ENCODE measurements at places on chromosomes 3 and 15.

DNA sequence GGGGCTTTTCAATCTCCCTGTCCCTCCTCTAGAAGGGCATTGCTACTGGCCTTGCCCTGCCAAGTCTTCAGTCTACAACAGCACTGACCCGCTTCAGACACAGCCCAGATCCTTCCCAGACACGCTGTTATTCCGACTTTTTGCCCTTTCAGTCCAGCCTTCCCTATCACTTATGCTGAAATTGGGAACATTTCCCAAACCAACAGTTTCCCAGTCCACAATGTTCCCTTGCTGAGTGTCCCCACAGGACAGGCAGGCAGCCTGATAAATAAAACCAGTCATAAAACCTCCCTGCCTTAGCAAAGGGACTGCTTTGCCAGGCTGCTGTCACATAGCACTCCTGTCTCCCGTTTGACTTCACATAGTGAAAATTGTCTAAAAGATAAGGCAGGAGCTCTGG lies 43.5 kb downstream of the GOLGA6L2 start:
- no peak for DNase-seq

GRCh38 chr3:7854721-7855120 lies 646.9 kb upstream of the LMCD1 start:
- no peak for DNase-seq

DNA sequence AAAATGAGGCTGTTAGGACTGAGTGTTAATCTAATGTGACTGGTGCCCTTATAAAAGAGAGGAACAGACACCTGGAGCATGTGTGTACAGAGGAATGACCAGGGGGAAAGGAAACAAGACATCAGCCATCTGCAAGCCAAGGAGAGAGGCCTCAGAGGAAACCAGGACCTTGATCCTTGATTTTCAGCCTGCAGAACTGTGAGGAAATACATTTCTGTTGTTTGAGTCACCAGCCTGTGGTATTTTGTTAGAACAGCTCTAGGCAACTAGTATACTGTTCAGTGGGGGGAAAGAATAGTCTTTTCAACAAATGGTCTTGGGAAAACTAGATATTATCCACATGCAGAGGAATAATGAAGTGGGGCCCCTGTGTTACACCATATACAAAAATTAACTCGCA lies 80.6 kb downstream of the CCR1 start:
- DNase-seq: peak; percentile 80

GRCh38 chr3:128936341-128936740 lies 56.9 kb downstream of the ACAD9 start:
- DNase-seq: no peak

GRCh38 chr3:10164546-10165393 lies at the start of gene IRAK2:
TSS of gene IRAK2 (plus strand) at chr3:10164919. CDS start at chr3:10164955, 36 bp downstream.
- no peak for DNase-seq

DNA sequence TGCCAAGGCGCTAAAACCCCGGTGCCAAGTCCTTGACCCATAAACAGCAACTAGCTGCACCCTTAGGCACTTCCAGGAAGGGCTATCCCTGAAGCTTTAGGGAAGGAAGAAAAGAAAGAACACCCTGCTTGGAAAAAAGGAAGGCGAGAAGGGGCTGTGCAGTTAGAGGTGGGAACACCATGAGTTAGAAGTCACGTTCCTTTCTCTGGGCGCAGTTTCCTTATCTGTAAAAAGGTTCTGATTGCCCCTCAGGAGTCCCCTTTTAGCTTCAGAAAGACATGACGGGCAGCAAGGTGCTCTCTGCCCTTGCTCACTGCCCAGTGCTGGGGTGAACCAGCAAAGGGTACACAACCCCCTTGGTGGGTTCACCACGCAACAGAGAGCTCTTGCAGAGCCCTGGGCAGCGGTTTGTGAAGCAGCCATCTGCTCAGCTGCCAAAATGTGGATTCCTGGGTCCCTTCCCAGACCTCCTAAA lies 798 bp downstream of the GCHFR start:
- no peak for DNase-seq

GRCh38 chr3:157123621-157124020 lies 36.3 kb downstream of the CCNL1 start:
- no peak for DNase-seq

DNA sequence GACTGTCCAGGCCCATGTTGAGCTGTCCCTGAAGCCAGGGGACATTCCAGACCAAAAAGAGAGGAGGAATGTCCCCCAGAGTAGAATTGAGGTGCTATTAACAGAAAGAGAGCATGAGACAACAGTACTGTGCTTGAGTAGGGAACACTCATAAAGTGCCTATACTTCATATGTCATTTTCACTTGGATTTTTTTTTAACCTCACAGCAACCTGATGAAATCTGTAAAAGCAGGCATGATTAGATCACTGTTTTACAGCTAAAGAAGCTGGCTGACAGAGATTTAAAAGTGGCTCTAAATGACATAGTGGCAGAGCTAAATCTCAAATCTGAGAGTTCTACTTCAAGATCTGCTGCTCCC lies 18.8 kb downstream of the PODXL2 start:
- DNase-seq: no peak

DNA sequence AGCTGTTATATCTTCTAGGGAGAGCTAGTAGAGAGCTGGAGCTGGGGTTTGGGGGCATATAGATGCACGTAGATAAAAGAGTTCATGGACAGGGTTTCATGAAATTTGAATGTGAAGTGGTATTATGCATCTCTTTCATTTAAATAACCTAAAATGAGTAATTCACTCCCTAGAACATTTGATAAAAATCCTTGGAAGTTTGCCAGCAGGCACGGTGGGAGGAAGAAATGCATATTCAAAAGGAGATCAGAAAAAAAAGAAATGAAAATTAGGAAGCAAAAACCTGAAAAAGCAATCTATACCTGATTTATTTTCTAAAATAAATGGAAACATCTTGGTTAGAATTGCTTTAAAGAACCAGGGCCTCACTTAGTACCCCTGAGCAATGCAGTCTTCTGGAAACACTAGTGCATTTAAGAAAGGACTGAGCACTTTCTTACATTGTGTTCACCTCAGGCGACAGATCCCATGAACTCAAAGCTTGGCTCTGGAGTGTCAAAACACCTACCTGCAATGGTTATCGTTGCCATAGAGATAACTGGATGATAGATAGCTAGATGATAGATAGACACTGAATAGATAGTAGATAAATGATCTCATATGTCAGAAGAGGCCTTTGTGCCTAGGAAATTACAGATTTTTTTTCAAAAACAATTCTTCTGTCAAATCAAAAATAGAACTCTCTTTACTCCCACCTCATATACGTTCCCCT lies 458.6 kb upstream of the THRB start:
- no peak for DNase-seq

DNA sequence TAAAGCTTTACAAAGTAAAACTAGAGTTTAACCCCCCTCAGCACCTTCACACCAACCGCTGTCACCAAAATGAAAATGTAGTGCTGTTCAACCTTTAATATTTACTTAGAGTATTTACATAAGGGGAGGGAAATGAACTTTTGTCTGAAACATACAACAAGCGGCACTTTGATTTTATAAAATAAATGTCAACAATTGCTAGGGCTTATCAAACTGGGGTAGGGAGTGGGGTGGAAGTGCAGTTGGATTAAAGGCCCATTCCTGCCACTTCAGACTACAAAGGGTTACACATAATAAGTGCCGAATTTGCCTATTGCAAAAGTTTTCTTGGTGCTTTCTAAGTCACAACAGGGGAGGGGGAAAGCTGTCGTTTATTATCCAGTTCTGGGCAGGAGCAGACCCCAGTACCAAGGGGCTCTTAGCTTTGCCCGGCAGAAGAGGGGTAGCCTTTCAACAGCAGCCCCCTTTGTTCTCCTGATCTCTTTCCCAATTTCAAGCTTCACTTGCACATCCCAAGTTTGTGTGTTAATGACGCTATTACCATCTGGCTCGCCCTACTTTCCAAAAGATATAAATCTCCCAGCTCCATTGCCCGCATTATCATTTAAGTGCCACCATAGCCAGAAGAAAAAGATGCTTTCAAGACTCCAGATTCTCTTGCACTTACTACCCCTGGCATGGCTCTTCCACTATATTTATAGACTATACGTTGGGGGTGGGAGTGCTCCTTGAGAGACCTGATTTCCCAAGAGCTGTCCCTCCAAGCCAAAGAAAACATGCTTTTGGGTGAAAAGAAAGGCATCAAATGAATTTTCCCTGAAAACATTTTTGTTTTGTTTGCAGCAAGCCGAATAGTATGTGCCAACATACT lies 17.0 kb downstream of the SOX2 start:
- DNase-seq: no peak

GRCh38 chr3:140249188-140249587 lies 314.2 kb downstream of the CLSTN2 start:
- no peak for DNase-seq

- no peak for DNase-seq
Observed at GRCh38 chr15:47477341-47477740, 240.0 kb upstream of the SEMA6D start.

DNA sequence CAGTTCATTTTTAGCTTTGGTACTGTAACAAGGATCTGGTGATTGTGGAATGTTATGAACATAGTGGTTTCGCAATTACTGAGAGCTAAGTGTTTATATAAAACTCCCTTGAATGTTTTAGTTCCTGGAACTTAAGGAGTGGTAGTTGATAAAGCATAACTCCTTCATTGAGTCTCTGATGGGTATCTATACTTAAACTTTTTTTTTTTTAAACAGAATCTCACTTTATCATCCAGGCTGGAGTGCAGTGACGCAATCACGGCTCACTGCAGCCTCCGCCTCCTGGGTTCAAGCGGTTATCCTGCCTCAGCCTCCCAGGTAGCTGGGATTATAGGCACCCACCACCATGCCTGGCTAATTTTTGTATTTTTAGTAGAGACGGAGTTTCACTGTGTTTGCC lies 11.3 kb downstream of the PRKCI start:
- DNase-seq: no peak

DNA sequence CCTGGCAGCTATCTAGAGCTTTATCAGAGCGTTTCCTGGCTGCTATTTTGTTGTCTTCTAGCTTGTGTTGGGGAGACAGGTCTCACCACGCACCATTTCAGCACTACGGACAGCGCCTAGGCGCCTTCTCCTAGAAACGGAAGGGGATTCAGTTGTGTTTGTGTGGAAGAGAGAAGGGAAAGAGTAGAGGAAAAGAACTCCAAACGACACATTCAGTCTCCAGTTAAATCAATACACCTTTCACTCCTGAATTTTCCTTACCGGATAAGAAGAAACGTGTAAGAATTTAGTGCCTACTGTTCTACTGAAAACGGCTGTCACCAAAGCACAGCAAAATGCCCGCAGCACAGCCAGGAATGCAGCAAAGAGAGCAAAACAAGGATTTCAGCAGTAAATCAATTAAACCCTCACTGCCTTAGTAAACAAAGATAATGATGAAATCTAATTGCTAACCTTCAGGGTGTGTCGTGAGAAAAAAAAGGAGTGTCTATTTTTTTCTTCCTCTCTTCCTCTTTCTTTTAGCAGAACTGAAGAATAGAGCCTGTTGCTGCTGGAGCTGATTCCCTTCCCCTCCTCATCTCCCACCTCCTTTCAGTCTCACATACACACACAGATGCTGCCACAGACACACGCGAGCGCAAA lies 412 bp upstream of the CTXN2 start:
- DNase-seq: no peak

DNA sequence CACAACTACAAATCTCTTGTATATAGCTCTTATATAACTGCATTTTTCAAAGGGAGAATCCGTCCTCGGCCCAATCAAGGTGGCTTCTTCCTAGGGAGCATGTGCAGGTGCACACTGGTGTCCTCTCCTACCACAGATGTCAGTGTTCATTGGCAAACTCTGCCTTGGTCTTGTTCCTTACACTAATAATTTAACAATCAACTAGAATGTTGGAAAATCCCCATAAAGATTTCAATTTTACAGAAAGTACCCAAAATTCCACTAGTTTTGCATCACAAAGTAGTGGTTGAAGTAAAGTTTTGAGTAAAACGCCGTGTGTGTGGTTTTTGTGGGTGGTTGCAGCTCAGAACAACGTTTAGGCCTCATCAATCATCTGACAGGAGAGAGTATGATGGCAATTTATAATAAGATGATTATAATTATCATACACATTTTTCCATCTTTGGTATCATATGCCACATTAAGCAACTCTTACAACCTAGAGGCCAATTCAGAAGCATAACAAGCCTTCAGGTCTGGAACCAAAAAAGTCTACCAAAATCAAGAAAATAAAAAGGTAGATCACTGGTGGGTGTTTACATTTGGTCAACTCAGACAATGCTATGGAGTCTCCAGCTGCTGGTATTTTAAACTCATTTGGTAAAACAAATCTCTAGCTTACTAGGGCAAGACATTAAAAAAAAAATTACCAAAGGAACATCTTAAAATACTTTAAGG lies 128.9 kb upstream of the BHLHE40 start:
- no peak for DNase-seq

GRCh38 chr15:41695750-41696436 lies 35.7 kb downstream of the MGA start:
- DNase-seq: no peak

GRCh38 chr3:144036498-144036897 lies 64.9 kb downstream of the DIPK2A start:
- DNase-seq: no peak

DNA sequence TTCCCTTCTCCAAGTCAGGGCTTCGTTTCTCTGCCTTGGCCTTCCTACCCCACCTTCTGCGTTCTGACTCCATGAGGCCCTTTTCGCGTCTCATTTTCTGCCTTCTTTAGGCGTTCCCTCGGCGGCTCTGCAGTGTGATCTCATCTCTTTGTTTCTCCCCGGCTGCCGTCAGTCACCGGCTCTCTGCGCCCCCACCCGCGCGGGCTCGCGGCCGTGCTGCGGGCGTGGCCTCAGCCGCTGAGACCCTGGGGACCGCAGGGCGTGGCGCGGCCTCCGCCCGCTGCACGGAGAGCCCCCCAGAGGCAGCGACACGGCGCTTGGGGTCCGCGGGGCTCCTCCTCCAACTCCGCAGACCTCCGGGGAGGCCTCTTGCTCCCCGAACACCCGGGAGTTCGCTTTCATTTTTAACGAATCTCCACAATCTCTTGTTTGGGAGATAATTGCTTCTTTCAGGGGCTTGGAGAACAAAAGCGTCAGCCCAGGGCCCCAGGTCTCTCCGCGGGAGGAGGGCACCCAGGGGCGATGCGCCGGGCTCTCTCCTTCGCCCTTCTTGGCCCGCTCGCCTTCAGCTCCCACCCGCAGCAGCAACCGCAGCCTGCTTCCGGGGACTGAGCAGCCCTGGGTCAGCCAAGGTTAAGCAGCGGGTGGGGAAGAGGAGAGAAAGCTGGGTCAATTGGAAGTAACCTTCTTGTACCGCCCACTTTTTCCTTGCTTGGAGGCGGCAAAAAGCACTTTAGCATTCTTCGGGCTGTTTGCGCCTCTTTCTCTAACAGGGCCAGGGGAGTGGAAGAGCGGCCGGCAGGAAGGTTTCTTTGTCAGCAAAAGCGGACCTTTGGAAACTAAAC lies 35.2 kb downstream of the GAP43 start:
- peak; percentile 46 for DNase-seq

- no peak for DNase-seq
Observed at GRCh38 chr3:71062037-71062932, 521.2 kb downstream of the FOXP1 start.

GRCh38 chr3:13509059-13509815 lies 29.1 kb downstream of the HDAC11 start:
- DNase-seq: no peak

Data from HS-27A (cell line).